ENCODE measurements at places on chromosomes 16 and 17.

DNA sequence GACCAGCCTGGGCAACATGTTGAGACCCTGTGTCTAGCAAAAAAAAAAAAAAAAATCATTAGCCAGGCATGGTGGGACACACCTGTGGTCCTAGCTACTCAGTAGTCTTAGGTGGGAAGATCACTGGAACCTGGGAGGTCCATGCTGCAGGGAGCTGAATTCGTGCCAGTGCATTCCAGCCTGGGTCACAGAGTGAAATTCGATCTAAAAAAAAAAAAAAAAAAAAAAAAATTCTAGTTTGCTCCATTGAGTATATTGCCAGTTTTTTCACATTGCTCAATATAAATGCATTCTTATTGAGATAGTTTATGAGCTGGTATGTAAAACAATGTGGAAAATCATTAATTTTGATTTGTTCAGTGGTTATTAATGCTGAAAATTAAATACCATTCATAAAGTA lies 52.0 kb downstream of the ABHD15 start:
- DNase-seq: no peak

DNA sequence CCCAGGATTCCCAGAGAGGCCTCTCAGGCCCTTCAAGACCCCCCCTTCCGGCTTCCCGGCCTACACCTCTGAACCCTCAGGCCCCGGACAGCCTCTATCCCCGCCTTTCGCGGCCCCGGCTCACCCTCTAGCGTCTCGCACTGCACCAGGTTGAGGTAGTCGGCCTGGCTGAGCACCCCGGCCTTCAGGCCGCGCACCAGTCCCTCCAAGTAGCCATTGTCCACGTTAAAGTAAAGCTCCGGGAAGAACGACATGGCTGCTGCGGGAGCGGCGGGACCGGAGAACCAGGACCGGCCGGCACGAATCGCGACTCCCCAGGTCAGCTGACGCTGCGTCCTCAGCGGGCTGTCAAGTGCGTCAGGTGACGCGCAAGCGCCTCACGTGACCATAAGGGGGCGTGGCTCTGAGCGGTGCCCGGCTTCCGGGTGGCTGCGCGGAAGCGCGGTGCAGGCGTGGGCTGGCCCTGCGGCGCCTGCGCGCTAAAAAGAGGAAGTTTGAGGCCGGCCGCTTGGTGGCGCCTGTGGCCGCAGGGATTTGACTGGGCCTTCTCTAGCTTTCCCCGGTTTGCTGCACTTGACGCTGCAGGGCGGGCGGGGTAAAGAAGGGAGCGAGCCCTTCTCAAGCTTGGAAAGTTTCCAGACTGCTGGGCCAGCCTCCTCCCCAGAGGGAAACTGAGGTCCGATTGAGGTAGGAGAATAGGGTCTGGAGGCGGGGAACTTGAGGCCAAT lies at the start of gene ATP6V0D1:
ATP6V0D1 (minus strand) TSS at position 325 of the 728 bp plus-strand sequence; CDS start at position 254, 71 bp downstream.
- peak; percentile 99 for DNase-seq

DNA sequence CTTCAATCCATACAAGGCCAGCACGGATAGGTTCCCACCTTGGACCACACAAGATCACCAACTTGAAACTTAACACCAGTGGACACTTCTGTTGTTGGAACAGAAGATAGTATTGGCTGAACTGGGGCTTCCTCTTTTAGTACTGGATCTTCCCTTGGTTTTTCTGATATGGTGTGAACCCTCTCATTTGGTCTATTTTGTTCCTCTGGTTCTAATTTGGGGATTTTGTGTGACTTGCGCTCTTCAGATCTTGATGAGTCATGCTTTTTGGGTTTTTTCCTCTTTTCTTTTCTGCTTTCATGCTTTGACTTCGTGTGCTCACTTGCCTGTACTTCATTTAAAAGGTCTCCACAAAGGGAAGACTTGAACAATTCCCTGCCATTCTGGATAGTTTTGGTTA lies 39.0 kb downstream of the SOST start:
- DNase-seq: no peak

DNA sequence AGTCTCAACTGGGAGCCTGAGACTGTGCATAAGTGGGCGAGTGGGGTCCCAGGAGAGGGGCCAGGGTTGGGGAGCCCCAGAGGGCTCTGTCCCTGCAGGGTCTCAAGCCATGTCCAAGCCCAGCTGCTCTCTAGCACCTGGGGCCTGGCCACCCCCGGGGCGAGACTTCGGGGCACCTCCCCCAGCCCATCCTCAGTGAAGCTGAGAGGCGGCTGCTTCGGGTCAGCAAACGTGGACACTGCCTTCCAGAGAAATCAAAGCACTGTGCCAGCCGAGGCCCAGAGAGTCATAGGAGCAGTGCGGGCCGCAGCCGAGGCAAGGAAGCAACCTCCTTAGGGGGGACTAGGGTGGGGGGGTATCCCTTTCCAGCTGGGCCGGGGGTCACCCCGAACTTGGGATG lies 77.5 kb downstream of the ENGASE start:
- DNase-seq: no peak

- DNase-seq: peak; percentile 75
These were observed 24.6 kb downstream of the GPT2 start for GRCh38 chr16:46908540-46909372.

DNA sequence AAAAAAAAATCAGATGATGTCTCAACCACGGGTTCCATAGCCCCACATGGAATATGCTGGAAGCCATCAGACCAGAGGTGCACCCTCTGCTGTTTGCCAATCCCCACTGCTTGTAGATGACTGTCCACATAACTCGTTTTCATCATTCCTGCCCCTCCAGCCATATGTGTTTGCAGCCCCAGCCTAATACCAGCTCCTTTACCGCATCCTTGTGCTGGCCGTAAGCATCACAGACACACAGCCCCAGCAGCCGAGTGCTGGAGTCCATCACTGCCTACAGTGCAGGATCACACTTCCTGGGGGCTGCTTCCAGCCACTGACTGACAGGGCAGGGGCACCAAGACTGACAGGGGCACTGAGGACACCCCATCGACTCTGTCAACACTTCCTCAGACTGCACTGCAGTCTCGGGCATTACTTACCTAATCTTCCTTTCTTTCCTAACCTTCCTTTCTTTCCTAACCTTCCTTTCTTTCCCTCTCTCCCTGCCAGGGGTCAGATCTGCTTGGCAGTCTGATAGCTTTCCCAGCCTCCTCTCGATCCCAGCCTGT lies 5.0 kb downstream of the RCVRN start:
- no peak for DNase-seq

DNA sequence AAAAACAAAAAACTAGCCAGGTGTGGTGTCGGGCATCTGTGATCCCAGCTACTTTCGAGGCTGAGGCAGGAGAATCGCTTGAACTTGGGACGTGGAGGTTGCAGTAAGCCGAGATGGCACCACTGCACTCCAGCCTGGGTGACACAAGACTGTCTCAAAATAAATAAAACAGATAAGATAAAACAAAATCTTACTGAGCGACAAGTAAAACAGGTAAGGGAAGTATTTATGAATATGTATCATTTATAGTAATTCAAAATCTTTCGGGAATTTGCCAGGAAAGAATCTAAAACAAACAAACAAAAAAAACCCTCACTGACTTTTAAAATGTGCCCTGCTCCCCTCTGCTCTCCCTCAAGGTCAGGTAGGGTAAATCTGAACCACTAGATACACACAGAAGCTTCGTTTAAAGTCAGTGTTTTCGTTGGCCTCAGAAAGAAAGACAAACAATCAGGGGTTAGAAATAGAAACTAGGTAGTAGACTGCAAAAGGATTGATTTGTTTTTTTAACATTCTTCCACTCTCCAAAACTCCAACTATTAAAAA lies 2.1 kb downstream of the PRPSAP1 start:
- no peak for DNase-seq

DNA sequence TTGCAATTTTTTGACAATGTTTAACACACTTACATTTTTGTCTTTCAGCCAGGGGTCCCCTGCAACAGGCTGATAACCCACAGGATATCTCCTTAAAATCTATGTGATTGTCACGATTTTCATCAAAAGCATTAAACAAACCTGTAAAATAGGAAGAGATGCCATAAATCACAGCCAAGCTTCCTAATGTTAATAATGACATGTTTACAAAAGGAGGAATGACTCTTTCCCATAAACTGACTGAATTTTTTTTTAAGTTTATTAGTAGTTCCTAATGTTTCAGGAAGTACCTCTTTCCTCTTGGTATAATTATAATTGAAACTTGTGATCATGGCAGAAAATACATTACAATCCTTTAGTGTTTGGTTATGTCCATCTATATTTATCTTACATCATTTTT lies 119.6 kb downstream of the CA4 start:
- DNase-seq: no peak
